Forelimb muscle (tissue), 1 donor: ENCODE measurements at places on chromosomes 11 and 22. TPM values are rescaled to one million over a fixed set of nuclear protein-coding genes. Genes with fewer than 3 reads are reported as not detected.

- no peak for DNase-seq
These were observed 33.1 kb upstream of the SMPD1 start for GRCh38 chr11:6357222-6357621.

GRCh38 chr22:19767427-19768341 is 7.1 kb downstream of the TBX1 start:
- DNase-seq: no peak

Gene ROBO4
- polyA plus RNA-seq: 23.0 TPM

- no peak for DNase-seq
These were observed 68.2 kb downstream of the DNAJC24 start for GRCh38 chr11:31437742-31438435.

DNA sequence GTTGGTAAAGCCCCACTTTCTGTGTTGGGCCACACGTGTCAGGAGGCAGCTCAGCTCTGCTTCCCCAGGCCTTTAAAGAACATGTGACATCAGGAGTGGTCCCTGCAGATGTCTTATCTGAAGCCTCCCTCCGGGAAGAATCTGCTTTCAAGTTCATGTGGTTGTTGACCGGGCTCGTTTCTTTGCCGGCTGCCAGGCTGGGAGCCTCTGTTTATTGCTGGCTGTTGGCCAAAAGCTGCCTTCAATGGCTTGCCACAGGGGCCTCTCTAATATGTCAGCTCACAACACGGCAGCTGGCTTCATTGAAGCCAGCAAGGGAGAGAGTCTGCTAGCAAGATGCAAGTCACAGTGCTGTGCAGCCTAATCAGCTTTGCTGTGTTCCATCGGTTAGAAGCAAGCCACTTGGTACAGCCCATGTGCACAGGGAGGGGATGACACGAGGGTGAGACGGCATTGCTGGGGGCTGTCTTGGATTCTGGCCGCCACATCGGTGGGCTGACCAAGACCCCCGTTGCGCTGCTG is 14.6 kb downstream of the MRGPRF start:
- no peak for DNase-seq

- DNase-seq: no peak
These were observed 52.5 kb downstream of the TPCN2 start for GRCh38 chr11:69101115-69101791.

GRCh38 chr11:108975641-108976071 is 310.8 kb downstream of the DDX10 start:
- no peak for DNase-seq

DNA sequence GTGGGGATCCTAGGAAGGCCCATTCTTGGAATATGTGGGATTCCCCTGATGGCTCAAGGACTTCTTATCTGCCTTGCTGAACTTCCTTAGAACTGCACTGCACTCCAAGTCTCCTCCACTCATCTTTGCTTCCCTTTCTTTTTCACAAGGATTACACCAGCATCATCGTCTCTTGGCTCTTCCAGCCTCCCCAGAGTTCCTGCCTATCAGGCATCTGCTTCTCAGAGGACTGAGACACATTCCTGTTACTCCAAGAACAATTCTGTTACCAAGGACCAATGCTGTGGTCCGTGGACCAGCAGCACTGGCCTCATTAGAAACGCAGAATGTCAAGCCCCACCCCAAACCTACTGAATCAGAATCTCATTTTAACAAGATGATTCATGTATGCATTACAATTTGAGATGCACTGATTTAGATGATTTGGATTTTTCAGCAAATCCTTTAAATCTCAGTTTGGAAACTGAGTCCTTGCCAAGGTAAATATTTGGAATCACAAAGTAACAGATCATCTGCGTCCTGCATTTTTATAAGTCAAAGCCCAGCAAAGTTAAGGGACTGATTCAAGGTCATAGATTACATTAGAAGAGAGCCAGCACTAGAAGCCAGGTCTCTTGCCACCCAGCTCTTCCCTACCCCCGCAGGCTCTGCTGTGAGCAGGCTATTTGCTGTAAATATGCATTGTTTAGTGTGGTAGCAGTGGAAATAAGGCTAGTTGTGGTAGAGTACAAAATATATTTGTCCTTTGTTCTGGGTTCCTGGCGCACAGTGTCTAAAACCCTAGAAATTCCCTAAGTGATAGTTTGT is 110.9 kb downstream of the SWAP70 start:
- no peak for DNase-seq

Gene APOL5
- polyA plus RNA-seq: 1.5 TPM

DNA sequence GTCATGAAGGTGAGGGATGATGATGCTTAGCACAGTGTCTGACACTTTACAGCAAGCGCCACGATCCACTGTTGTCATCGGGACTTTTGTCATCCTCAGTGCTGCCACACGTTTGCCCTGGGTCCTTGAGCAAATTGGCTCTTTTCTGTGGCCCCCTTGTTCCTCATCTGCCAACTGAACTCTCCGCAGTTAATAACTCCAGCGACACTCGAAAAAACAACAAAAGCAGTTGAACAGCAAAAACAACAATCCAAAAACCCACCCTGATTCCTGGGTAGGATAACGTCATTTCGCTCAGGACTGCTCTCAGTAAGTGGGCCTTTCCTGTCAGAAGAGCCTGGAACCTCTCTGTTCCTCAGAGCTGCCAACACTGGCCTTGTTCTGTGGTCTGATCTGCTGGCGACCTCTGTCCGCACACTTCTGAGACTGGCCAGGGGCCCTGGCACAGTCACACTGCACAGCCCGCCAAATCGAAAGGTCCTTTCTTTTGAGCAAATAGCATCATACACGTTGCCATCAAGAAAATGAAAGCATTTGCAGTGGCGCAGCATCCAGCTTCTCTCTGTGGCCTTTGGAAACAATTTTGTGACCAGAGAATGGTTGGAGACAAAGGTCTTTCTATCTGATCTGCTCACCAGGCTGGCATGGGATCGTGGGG is 79.9 kb upstream of the SYT13 start:
- no peak for DNase-seq

GRCh38 chr11:69115586-69116560 is 39.9 kb upstream of the SMIM38 start:
- DNase-seq: no peak

DNA sequence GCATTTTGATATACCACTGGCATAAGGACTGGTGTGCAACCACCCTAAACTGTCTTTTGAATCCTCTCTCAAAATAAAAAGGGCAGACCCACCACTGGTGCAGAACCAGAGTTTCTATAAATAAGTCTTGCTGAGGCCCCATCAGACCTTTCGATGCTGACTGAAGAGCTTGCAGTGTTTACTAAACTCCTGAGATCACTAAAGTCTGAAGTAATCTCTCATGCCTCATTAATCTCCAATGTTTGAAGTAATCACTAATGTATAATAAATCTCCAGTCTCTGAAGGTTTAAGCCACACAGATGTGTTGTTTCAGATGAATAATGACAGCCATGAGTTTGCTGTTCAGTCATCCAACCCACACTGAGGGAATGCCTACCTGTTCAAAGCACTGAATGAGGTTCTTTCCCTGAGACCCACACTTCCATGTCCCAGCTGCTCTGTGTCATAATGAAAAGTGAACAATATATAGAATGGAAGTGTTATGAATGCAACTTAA is 50.6 kb upstream of the DEUP1 start:
- DNase-seq: no peak

DNA sequence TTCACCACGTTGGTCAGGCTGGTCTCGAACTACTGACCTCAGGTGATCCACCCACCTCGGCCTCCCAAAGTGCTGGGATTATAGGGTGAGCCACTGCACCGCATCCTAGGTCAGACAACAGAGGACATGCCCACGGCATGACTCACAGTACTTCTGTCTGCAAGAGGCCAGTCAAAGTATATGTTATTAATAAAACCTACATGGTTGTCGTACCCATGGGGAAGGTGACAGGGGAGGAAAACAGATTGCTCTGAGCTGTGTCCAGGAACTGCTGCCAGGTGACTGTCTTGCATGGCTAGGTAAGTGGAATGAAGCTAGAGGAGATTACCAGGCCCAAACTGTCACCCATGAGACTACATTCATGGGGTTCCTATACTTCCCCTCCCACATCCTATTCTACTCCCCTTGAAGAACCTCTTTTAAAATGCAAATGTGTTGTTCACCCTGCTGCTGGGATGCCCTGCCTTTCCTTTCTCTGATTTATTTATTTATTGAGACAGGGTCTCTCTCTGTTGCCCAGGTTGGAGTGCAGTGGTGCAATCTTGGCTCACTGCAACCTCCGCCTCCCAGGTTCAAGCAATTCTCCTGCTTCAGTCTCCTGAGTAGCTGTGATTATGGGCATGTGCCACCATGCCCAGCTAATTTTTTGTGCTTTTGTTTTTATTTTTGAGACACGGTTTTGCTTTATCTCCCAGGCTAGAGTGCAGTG is 2.0 kb upstream of the NLRX1 start:
- DNase-seq: no peak

Gene CLMP
- polyA plus RNA-seq: 12.0 TPM

- DNase-seq: no peak
These were observed 55.6 kb downstream of the BCL2L13 start for GRCh38 chr22:17694193-17694592.

Gene MFRP
- polyA plus RNA-seq: not detected

- DNase-seq: no peak
These were observed 530 bp downstream of the BBS1 start for GRCh38 chr11:66510990-66511339.

- no peak for DNase-seq
These were observed 11.6 kb downstream of the OPCML start for GRCh38 chr11:133520707-133521106.

GRCh38 chr11:47886096-47886495 is 37.9 kb upstream of the NUP160 start:
- peak; percentile 43 for DNase-seq

GRCh38 chr22:50437511-50438304 is 37.1 kb downstream of the SBF1 start:
- no peak for DNase-seq

DNA sequence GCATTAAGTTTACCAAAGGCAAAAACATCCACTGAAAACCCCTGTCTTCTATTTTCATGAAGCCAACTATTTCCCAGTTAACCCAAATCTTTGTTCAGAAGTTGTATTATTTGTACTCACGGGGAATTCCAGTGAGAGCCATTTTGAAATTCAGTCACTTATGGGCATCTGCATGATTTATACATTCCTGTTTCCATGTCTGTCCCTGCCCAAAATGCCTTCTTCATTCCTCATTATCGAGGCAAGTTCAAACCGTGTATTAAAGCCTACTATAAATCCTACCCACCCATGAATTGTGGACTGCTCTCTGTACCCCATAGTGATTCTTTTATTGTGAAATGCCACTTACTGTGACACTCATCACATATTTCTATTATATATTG is 772.7 kb downstream of the DLG2 start:
- no peak for DNase-seq

Gene CEND1
- polyA plus RNA-seq: 0.70 TPM

DNA sequence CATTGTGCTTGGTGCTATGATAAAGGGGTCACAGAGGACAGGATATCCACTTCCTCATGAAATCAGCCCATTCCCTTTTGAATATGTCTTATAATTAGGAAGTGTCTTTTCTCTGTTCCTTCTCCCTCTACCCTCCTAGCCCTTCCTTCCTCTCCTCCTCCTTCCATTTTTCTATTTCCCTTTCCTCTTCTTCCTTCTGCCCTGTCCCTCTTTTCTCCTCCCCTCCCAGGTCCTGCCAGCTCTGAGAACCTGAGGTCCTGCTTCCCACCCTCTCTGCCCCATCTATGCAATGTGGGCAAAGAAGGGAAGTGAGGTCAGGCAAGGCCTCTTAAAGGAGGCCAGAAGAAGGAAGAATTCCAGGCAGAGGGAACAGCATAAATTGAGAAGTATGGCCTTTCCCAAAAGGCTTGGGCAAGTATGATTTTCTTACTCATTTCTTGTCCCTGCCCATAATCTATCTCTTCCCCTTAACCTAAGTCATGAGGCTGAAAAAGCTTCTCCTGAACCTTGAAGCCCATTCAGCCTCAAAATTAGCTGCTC is 7.7 kb upstream of the UBASH3B start:
- no peak for DNase-seq

Gene MPZL3
- 0.58 TPM for polyA plus RNA-seq

DNA sequence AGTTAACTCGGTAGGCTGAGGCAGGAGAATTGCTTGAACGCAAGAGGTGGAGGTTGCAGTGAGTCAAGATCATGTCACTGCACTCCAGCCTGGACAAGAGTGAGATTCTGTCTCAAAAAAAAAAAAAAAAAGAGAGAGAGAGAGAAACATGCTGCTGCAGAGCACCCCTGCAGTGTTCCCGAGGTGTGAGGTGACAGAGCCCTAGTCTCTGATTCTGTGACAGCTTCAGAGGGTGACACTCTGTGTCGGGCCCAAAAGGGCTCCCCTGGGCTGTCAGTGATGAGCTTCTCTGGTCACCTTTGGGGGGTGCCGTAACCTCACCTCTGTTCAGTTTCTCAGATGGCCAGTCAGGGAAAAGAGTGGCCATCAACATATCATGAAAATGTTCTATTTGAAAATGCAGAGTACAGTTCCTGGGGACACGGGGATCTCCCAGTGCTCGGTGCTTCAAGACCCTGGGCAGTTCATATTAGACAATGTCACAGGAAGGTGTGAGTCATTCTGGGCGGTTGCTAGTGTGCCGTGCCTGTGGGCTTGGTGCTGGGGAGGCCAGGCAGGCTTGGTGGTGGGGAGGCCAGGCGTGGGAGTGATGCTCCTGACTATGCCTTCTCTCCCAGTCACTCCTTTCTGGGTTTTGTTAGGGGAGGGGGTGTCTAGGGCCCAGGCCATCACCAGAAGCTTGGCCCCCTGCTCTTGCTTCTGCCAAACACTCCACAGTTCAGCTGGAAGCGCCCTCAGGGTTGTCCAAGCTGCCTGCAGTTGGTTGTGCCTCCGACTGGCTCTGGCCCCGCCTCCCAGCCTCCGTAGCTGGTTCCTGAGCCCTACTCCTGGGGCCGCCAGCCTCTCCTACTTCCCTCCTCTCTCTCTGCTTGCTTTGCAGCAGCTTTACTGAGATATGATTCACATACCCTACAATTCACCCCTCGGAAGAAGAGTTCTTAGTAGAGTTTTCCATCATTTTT is 52.5 kb upstream of the CLDN5 start:
- DNase-seq: no peak

DNA sequence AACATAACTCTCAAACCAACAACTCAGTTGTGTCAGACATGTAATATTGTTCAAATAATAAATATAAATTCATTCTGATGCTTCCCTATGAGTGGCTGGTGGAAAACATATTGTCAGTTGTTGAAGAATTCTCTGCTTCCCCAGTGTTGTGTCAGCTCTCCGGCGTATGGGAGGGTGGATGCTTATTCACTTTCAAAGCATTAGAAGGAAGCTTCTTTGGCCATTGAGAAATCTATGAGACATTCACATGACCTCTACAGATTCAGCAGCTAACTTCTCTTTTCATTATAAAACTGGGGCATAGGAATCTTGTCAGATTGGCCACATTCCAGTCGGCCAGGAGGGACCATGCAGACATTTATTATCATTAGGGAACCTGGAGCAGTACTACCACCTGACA is 2.9 kb downstream of the OR51V1 start:
- no peak for DNase-seq

DNA sequence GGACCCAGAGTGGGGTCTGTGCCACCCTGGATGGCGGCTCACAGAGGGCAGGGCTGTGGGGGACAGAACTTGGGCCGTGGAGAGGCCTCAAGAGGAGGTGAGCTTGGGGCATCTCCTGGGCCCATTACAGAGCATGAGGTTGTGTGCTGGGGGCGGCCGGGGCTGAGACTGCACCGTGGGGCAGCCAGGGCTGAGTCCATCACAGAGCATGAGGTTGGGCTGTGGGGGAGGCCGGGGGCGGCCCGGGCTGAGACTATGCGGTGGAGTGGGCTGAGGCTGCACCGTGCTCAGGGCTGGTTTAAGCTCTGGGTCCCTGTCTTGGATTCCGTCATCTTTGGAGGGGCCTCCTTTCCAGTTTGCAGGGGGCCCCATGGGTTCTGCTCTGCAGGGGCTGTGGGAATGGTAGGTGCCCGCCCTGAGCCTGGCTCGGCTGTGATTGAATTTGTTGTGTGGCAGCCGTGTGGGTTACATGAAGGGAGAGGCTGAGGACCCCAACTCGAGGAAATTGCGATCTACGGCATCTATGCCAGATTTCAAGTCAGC is 38.1 kb upstream of the MUC5AC start:
- DNase-seq: no peak

Gene MUC5AC
- not detected for polyA plus RNA-seq
